ENCODE measurements at places on chromosomes 3 and 15.
A peak's percentile ranks its signal among the peaks of the same experiment; 100 is the strongest.

DNA sequence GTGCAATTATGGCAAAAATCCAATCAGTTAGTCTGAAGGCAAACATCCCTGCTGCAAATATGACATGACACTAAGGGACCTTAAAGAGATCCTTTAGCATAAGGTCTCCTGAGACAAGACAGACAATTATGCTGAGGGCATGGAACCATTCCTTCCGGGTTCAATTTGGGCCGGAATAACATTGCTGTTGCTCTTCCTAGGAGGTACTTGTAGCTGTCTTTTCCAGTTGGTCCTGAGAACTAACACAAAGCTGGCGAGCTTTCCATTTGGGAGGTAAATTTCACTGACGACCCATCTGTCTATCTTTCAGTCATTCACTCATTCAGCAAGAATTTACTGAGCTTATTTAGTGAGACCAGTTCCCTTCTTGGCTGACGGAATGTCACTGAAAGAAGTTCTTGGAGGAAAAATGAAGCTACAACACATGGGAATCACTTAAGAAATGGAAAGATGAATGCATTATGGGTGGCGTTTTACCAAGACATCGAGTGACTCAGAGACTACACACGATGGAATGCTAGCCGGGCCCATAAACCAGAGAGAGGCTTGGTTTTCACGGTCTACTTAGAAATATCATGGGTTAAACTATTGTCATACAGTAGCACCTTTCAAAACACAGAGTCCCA lies 215.5 kb downstream of the PDZRN3 start:
- DNase-seq: no peak

- no peak for DNase-seq
Observed at GRCh38 chr15:66394472-66394871, 7.8 kb downstream of the MAP2K1 start.

- no peak for DNase-seq
Observed at GRCh38 chr15:35737441-35737840, 191.5 kb upstream of the DPH6 start.

- no peak for DNase-seq
Observed at GRCh38 chr3:156174229-156174847, 54.0 kb downstream of the KCNAB1 start.

DNA sequence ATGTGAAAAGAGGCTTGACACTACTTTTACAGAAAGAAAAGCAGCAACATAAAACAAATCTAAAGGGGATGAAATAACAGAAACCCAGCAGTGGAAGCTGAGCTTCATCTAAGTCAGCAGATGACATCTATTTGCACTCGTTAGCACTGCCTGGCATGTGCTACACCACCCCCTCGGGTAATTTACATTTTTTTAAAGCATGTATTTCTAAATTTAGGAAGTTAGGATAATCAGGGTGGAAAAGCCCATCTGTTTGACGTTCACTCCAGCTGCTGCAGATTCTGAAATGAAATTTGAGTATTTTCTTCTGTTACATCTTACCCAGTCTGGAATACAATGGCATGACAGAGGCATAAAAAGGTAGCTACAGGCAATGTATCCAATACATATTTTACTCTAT lies 20.7 kb downstream of the IGSF11 start:
- DNase-seq: no peak

DNA sequence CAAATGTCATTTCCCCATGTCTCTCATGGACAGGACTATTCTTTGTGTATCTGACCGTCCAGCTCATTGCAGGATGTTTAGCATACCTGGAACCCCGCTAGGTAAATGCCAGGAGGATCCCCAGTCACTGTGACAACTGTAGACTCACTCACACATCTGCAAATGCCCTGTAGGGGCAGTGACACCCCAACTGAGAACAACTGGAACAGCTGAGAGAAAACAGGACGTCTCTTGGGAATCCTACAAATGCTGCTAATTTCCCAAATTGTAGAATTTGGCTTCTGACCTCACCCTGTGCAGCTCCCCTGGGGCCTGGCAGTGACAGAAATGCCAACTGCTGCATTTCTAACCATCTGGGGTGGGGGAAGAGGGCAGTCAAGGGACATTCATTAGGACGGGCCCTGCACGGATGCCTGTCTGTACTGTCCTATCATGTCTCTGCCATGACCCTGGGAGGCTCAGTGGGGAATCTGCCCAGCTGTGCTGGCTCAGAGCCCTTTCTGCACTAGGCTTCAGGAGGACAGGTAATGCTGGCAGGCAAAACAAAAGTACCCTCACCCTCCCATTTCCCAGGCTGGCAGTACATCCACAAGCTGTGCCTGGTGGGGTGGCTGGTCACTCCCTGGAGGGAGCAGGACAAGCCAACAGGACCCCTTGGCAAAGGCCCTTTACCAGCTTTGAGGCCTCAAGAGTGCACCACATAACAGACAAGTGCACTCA lies 30.4 kb downstream of the RAB6B start:
- no peak for DNase-seq

GRCh38 chr3:123799544-123800361 lies 84.4 kb downstream of the MYLK start:
- DNase-seq: no peak

DNA sequence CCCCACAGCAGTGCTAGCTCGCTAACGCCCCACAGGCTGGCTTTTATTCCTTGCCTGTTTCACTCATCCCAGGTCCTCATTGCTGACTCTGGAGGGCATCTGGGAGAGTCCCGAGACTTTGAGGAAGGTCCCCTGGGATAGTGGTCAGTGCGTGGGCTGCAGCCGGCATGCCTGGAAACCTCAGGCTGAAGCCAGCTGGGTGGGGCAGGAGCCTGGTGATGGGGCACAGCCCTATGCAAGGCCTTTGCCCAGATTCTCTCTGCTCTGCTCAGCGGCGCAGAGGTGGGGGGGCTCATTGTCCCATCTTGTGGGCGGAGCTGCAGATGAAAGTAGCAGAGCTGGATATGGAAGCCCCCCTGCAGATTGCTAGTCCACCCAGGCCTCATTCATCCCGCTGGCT lies 55.7 kb upstream of the SMAD6 start:
- no peak for DNase-seq

DNA sequence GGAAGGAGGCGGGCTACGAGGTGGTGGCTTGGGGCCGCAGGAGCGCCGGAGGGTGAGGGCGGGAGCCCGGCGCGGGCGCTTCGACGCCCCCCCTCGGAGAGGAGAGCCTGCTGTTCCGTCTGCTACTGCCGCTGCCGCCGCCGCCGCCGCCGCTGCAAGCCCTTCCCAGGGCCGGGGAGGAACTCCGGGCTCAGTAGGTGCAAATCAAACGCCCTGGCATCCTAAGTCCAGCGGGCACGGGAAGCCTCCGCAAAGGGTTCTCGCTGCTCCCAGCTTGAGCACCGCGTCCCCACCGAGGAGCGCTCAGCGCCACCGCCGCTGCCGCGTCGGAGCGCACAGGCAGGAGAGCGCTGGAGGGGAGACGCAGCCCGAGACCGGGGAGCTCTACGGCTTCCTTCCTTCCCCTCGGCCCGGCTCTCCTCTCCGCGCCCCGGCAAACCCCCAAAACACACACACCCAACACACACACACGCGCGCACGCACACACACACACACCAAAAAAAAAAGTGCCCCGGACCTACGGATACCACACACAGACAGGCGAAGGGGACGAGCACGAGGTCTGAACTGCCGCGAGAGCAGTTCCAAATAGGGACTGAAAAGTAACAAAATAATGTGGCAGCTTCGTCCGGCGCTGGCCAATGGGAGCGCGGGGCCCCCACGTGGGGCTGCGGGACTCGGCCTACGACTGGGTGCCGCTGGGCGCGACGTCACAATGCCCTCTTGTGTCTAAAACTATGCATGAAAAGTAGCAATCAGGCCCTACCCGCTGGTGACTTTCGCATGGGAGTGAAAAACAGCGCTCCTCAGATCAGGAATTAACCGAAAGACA lies at the start of gene TLE3:
Gene TLE3, minus strand, starts transcription at position 597 of the 832 bp plus-strand sequence. CDS start 1,119 bp downstream, outside the sequence.
- DNase-seq: peak; percentile 93

DNA sequence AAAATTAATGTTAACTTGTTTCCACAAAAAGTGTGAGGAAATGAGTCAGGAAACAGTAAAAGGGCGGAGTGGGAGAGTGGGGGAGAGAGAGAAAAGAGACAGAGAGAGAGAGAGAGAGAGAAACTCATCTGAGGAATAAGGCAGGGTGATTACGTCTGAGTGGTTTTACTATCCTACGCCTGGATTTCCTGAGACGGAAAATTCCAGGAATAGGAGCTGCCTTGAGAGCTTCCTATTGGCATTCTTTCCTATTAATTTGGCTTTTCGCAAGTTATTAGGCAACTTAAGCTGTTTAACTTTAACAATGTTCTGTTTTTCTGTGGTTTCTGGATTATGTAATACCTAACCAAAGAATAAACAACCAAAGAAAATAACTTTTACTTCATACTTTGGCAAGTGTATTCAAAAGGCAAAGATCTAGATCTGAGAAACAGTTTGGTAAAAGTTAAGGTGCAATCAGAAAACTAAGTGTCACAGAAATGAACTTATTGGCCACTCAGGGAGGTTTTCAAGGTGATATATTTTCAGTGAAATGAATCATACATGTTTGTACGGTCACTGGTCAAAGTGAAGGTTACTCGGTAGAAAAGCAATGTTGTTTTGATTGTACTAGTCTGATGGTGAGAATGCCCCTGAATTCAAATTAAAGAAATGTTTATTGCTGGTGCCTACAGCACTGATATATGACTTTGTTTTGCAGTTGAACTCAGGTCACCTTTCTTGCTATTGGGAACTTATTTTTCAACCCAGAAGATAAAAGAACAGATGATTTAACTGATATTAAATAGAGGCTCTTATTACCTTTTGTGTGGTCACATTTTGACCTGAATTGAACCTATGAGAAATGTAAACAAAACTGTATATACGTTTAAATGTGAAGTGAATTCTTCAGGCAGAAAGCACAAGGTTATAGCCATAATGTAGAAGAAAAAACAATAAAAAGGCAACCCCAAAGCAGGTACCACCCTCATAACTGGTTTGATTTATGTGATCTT lies 39.9 kb upstream of the TNFSF10 start:
- DNase-seq: peak; percentile 71

DNA sequence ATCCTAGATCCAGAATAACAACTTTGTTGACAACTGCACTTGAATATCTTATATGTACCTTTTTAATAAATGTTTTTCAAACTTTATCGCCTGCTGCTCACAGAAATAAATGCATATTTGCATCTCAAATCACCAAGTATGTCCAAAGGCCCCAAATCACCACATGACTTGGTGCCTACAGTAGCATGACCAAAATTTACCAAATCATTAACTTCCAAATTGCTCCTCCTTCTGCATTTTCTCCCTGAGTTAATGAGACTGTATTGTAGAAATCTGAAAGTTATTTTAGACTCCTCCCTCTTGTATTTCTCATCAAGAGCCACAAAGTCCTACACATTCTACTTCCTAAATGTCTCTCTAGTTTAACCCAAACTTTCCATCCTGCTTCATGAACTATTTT lies 635.5 kb upstream of the NAALADL2 start:
- no peak for DNase-seq

GRCh38 chr3:112629425-112629824 lies 11.5 kb downstream of the CCDC80 start:
- no peak for DNase-seq

DNA sequence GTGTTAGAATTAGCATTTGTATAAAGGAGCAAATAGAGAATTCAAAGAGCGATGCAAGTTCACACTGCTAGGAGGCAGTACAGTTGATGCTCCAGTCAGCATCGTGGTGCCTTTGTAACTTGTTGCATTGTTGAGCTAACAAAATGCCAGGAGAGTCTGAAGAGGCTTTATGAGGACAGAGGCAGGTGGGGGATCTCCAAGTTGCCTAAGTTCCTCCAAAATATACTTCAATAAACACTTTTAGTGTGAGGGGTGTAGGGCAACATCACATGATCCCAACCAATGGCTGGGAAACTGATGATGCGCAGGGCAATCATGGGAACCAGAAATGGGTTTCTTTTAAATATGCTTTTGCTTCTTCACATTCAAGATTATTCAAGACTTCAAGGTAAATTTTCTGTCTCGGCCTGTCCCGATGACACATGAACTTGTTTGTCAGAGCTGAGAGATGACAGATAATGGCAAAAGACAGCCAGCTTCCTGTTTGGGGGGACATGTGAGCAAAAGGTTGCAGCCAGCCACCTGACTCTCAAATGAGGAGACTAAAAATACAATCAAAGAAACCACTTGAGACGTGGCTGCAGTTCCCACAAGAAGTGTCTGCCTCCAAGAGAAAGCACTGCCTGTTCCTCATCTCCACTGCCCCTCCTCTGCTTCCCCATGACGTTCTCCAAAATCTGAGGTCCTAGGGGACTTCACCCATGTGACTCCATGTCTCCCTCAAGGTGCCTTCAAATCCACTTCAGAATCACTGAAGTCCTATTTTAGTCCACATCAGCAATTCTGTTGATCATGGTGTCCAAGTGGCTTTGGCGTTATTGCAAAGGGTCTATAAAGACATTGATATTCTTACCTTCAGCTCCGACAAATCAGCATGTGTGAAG lies 39.3 kb downstream of the KLHL6 start:
- no peak for DNase-seq
